ENCODE measurements at places on chromosomes 4 and X. TPM values are rescaled to one million over a fixed set of nuclear protein-coding genes. Genes with fewer than 3 reads are reported as not detected.

PPP4R3C gene
- not detected for total RNA-seq

SCML2 gene
- 2.9 TPM for total RNA-seq

REPS2 gene
- not detected for total RNA-seq

CABS1 gene
- total RNA-seq = not detected

CT45A5 gene
- total RNA-seq = not detected

BBS7 gene
- 16.3 TPM for total RNA-seq
